NCI-H345 (cell line): ENCODE measurements at places on chromosomes 1 and 21.

- DNase-seq: no peak
Observed at GRCh38 chr1:62336638-62336994, 17.4 kb upstream of the KANK4 start.

DNA sequence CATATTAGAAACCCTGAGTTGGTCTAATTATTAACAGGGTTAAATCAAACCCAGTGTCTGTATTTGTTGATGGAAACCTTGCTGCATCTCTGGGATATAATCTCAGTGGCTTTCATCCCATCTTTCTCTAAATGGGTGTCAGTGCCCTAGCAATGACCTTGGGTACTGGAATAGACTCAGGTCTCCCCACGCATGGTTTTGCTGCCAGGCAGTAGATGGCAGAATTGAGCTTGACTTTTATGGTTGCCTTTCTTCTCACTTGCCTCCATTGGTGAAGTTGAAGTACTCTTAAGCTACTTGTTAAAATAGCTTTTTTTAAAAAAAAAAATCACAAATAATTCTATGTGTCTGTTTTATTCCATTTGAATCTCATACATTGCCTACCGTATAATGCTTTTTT is 81.8 kb upstream of the HMCN1 start:
- no peak for DNase-seq

DNA sequence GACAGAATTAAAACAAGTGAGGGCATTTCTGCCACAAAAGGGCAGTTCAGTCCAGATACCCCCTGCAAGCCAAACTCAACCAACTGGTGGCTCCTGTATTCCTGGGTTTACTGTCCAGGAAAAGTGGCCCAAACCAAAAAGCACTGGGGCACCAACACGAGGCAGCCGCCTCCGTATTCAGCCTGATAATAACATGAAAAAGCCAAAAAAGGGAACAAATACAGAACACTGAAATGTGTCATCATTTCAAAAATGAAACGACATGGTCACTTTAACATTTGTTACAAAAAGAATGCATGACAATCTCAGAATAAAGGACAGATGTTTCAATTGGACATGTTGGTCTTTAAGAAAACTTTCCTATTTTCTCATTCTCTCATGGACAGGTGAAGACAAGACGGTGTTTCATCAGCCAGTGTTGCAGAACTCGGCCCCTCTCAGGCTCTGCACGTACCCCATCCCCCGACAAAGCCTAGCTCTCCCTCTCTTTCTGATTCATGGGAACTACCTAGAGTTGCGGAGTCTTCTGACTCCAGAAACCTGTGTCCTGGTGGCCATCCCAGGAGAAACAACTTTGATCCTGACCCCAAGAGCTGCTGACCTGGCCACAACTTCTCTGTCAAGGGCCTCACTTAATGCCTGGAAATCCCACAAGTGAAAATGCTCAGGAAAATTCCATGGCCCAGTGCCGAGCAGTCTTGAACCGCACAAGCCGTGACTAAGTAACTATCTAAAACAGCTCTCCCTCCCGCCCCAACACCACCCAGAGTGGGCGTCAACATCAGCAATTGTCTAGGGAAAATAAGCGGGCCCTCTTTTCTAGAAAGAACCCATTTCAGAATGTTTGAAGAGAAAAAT is 27.1 kb downstream of the ZBTB17 start:
- DNase-seq: no peak

- no peak for DNase-seq
Observed at GRCh38 chr1:233086961-233087881, 136.8 kb downstream of the NTPCR start.

GRCh38 chr1:87252406-87252805 is 76.3 kb upstream of the LMO4 start:
- no peak for DNase-seq
